ENCODE measurements at places on chromosomes 11 and 22.

DNA sequence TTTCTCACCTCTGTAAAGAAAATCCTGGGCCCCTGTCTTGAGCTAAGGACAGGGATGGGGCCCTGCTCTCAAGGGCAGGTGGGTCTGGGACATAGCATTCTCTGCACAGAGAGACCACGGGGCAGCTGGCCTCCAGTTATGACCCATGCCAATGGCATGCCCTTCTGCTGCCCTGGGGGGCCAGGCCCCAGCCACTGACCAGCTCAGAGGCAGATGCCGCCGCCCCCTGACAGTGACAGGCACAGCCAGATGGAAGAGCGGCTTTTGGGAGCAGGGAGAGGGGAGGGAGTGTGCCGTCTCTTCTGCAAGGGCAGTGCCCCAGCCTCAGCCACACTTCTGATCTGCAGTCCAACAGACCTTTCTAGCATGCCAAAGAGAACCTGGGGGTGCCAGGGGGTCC, 114.8 kb upstream of the NAV2 start:
- DNase-seq = no peak

- DNase-seq = no peak
Measured at GRCh38 chr11:66548041-66548440, 1.3 kb downstream of the ACTN3 start.

GRCh38 chr22:22901578-22902218, 14.1 kb downstream of the IGLL5 start:
- DNase-seq = no peak

GRCh38 chr22:29116397-29117123, 43.7 kb downstream of the KREMEN1 start:
- DNase-seq = no peak

DNA sequence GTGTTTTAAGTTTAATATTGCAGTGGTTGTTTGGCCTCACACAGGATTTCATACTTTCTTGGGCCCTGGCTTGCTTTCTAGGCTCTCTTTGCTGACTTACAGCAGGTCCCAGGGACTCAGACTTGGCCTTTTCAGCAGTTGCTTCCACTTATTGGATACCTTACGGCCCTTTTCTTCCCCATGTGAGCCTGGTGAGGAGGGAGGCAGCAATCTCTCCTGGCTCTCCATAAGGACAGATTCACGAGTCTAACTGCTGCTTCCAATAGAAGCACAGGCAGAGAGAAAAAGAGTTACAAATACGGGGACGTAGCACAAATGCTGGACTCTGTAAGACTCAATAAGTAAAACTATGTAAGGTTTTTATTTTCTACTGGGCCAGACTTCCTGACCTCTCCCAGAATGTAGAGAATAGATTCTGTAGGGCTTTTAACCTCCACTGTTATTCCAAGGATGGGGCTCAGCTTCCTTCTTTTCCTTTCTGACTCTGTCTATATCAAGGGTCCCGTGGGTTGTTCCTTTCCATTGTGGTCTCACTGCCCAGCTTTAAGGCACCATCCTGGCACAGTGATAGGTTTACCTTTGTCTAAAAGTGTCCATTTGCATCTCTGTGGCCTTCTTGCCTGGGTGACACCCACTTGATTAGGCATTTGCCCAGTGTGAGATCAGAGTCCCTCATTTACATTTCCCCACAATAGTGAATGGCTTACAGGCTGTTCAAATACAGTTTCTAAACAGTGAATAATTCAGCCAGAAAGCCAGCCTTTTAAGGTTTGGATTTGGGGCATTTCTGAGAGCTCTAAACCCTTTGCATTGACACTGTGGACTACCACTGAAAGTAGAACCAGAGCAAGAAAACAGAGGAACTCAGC, 92.8 kb downstream of the RASSF10 start:
- DNase-seq = no peak

DNA sequence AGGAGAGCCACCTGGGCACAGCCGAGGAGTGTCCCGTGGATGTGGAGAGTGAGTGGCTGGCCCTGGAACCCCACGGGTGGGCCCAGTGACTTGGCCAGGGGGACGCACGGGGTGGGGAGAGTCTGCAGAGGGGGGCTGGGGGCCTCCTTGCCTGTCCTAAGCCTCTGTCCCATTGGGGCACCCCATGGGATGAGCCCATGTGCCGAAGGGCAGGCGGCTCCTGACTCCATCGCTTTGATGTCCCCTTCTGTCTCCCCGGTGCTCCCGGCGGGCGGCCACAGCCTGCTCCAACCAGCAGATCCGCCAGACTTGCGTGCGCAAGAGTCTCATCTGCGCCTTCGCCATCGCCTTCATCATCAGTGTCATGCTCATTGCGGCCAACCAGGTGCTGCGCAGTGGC, 9.4 kb downstream of the CABP7 start:
- DNase-seq = no peak

DNA sequence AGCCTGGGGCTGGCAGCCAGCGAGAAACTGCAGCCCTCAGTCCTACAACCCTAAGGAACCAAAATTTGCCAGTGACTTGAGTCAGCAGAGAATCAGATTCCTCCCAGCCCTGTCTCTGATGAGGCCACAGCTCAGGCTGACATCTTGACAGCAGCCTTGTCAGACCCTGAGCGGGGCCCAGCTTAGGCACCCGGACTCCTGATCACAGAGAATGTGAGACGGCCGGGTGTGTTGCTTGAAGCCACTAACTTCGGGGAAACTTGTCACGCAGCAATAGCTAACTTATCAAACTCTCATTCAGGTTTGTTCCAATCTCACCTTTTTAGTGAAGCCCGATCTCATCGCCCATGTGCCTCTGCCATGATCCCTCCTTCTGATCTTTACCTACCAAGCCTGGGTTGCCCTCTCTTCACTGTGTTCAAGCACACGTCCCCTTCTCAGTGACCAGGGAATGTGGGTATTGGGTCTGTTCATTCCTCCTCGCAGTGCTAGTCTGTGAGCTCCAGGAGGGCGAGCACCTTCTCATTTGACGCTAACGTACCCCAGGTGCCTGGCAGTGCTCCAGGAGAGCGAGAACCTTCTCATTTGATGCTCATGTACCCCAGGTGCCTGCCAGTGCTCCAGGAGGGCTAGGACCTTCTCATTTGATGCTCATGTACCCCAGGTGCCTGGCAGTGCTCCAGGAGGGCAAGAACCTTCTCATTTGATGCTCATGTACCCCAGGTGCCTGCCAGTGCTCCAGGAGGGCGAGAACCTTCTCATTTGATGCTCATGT, 280.7 kb downstream of the BRD1 start:
- DNase-seq = no peak

Measured in stomach (tissue), 19 donors.